ENCODE measurements at places on chromosomes 6 and 20.

DNA sequence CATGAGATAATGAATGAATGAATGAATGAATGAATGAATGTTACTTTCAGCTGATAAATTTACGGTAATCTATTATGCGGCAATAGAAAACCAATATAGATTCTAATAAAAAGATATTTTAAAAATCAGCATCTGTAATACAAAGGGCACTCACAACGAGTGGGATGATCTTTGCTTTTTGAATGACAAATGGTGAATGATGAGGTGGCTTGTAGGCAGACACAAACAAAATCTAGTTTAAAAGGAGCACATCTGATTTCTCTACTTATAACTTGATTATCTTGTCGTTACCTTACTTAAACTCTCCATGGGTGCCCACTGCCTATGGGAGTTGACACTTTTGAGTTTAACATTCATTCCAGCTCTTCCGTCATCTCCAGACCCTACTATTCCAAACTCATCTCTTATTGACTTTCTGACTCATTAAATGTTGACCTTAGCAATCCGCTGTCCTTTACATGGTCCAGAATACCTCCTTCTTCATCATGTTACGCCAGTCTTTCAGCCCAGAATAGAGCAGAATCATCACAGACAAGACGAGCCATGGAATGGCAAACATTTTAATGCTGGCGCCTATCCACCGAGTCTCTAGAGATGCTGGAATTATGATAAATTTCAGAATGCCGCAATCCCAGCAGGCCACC is 41.3 kb downstream of the NHLRC1 start:
- DNase-seq = no peak

- DNase-seq = peak; percentile 61
These were observed 37.5 kb downstream of the LAMA4 start for GRCh38 chr6:112216662-112217551.

- peak; percentile 80 for DNase-seq
These were observed 25.1 kb downstream of the MYBL2 start for GRCh38 chr20:43691928-43692524.

GRCh38 chr6:139290787-139291311 is 949 bp downstream of the TXLNB start:
- peak; percentile 48 for DNase-seq

DNA sequence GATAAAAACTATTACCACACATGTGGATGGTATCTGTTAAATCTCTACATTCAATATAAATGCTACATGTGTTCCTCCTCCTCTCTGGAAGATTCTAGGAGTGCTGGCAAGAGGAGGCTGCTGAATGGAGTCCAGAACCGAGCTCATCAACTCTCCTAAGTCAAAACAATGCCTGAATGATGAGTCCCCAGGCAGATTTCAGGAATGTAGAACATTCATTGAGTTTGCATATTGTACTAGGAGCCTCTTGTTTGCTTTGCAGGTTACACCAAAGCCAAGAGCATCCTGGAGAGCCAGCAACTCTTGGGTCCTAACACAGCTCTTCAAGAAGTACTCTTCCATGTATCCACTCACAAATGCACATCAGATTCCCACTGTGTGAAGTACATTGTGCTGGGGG is 117.6 kb upstream of the UST start:
- DNase-seq = peak; percentile 84

- peak; percentile 54 for DNase-seq
These were observed 88.0 kb downstream of the PTPRK start for GRCh38 chr6:128432394-128432793.

DNA sequence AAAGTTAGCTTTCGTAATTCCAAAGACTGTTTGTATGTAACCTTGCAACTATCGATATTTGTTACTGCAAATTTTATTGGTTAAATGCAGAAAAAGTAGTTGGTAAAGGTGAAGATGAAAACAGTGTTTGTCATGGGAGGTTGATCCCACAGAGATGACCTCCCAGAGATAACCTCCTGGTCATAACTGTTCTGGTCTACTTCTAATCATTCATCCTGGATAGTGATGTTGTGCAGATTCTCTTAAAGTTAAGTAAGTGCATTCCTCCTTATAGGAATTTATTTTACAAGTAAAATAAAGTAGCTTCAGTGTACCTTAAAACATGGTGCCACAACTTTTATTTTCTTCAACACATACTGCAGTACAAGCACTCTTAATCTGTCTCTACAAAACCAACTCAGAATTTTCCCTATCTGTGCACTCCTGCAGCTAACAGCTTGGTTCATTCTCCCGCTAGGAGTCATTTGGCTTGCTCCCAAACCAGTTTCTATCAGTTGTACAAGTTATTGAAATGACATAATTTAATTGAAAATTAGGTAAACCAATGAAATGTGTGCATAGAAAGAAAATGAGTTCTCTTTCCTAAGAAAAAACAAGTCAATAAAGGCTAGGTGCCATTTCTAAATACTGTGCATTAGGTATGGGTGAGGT is 19.2 kb downstream of the METTL24 start:
- no peak for DNase-seq

DNA sequence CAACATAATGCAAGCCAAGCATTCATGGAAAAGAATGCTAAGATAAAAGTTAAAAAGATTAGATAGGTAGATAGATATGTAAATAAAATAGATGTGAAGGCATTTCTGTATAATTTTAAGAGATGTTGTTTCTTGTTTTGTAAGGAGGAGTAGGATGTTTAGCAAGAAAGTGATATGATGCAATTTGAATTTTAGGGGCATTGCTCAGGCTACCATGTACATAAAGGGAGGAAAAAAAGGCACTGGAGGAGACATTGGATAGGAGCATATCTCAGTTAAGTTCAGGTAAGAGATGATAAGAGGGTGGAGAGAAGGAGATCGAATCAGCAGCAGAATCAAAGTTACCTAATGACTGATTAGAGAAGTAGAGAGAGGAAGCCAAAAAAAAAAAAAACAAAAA is 194.7 kb downstream of the TENT5A start:
- no peak for DNase-seq
